ENCODE measurements at places on chromosomes 16 and 17.

DNA sequence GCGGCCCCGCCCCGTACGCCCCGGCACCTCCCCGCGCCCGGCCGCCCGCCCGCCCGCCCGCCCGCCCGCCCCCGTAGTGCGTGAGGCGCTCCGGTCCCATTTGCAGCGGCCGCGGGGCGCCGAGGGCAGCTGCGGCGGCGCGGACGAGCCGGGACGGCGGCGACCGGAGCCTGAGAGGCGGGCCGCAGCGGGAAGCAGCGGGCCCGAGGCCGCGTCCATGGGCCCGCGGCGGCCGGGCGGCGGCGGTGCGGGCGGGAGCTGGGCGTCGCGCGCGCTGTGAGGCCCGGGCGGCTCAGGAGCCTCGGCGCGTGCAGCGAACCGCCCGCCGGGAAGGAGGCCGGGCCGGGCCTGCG lies at the start of gene MPRIP:
MPRIP (plus strand) TSS at position 74 of the 353 bp plus-strand sequence. CDS start 392 bp downstream, outside the sequence.
- DNase-seq, result no peak

DNA sequence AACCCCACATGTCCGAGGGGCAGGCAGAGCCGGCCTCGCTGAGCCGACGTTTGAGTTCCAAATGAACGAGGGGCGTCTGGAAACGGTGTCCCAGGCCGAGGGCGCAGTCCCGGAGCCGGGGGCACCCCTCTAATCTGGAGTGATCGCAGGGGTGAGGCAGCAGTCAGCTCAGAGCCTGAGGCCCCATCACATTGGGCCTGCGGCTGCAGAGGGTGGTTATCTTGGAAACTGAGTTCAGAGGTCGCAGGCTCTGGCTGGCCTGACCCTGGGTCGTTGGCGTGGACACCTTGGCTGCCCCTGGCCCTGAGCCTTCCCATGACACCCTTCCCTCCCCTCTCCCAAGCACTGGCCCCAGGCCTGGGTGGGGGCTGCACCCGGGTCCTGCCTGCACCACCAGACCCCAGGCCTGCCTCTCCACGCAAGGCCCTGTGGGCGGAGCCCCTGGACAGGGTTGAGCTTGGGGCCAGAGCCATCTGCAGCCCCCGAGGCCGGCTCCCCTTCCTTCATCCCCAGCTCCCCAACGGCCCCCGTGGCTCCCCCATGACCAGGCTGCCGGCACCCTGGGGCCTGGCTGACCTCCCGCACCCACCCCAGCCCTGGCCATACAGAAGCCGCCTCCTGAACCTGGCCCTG lies 45.6 kb downstream of the ZFPM1 start:
- DNase-seq, result no peak

- DNase-seq, result no peak
Measured at GRCh38 chr17:73989671-73990070, 213.8 kb upstream of the RPL38 start.

DNA sequence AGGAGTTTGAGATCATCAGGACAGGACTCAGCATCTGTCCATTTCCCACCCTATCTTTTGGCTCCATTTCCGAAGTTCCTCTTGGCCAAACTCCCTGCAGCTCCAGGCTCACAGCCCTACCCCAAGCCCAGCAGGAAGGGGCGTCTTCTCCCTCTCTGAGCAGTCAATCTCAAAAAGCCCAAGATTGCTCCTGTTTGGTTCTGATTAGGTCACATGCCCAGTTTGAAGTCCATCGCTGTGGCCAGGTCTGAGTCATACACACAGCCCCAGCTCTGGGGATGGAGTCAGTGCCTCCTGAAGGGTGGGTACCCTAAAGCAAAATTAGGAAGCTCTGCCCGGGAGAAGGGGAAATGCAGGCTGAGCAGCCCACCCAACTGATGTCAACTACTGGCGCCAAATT lies 23.9 kb downstream of the SNX20 start:
- no peak for DNase-seq

- DNase-seq, result no peak
Measured at GRCh38 chr17:31318298-31318801, 3.1 kb downstream of the EVI2A start.

GRCh38 chr16:56981729-56982271 lies 7.6 kb upstream of the NLRC5 start:
- no peak for DNase-seq

DNA sequence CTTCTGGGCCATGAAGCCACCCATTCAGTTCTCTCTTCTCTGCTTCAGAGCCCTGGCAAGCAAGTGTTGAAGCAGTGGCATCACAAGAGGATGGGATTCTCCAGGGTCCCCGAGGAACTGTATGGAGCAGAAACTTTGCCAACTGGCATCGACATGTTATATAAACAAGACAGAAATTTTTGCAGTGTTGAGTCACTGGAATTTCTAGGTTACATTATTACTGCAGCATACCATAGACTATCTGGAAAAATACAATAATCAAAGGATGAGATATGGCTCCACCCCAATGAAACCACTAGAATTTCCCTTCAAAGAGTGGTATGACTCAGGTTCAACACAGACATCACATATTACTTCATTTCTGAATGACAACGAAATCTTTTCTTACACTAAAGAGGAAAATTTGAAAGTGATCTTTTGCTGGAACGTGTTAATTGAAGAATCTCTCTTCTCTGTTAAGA lies 343.0 kb upstream of the DYNLRB2 start:
- DNase-seq, result no peak

DNA sequence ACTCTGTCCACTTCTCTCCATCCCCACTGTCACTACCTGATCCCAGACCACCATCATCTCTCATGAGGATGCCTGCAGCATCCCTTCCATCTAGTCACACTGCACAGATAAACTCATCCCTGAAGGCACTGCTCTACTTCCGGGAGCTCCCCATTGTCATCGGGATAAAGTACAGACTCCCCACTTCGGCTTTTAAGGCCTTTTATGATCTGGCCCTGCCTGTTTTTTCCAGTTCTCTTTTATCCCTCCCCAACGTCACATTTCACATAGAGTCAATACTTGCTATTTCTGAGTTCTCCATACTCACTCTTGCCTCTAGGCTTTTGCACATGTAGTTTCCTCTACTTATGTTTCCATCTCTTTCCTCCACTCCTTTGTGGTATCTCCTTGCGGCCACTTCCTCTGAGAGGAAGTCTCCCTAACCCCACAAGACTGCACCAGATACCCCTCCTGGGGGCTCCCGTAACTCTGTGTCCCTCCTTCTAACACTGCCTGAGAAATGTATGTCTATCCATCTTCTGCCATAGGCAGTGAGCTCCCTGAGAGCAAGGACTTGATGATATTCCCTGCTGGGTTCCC lies 66.9 kb downstream of the COPRS start:
- DNase-seq, result no peak

DNA sequence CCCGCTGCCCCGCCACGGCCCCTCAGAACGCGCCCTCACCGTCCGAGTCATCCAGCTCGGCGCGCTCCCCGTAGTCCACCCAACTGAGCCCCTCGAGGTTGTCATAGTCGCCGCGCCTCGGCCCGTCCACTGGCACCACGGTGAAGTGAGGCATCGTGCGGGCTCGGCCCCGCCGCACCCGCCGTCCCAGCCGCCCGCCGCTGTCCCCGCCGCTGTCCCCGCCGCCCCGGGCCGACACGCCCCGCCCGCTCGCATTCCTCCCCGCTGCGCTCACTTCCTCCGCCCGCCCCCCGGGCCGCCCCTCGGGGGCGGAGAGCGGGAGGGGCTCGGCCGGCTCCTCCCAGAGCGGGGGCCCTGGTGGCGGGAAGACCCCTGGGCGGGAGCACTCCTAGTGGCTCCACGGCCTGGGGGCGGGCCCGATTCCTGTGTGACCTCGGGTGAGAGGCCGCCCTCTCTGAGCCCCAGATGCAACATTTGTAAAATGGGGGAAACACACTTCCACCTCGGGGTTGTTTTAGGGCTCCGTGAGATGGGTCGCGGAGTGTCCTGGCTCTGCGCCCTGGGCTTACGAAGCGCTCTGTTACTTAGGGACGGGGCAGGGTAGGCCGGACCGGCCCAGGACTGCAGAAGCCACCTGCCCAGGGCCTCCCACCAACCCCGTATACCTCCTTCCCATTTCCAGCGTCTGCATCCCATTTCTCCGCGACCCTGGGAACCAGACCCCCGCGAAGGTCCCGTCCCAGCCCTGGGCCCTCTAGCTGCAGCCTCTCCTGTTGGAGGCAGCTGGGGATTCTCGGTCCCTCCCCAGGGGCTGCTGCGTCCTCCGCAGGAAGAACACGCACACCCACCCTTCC lies at the start of gene SLC12A4:
SLC12A4 (minus strand) TSS at position 238 of the 854 bp plus-strand sequence; CDS start at position 154, 84 bp downstream.
- DNase-seq, result peak; percentile 88

DNA sequence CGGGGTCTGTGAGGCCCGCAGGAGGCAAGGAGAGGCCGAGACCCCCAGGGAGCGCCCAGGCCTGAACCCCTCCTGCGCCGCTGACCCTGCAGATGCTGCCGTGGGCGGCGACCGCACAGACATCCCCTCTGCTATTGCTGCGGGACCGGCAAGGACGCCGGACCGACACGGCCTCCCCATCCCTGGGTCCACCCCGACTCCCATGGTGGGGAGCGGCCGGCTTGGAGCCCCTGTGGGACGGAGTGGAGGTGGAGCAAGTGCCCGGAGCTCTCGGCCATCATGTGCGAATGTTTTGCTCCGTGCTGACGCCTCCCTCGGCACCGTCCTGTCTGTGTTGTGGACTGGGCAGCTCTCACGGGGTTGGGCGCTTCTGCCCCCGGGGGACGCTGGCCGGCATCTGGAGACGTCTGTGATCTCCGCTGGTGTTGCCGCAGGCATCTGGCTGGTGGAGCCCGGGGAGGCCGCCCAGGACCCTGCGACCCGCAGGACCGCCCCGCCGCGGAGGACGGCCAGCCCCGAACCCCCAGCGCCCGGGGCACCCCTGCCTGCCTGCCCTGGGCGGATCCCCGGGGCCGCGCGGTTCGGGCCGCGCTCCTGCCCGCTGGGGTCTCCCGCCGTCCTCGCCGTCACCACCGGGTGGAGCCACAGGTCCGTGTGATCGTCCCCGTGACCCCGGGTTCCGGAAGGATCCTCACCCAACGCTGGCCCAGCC lies 12.8 kb upstream of the GNG13 start:
- no peak for DNase-seq

GRCh38 chr16:68373528-68374245 lies 62.9 kb downstream of the PRMT7 start:
- no peak for DNase-seq

DNA sequence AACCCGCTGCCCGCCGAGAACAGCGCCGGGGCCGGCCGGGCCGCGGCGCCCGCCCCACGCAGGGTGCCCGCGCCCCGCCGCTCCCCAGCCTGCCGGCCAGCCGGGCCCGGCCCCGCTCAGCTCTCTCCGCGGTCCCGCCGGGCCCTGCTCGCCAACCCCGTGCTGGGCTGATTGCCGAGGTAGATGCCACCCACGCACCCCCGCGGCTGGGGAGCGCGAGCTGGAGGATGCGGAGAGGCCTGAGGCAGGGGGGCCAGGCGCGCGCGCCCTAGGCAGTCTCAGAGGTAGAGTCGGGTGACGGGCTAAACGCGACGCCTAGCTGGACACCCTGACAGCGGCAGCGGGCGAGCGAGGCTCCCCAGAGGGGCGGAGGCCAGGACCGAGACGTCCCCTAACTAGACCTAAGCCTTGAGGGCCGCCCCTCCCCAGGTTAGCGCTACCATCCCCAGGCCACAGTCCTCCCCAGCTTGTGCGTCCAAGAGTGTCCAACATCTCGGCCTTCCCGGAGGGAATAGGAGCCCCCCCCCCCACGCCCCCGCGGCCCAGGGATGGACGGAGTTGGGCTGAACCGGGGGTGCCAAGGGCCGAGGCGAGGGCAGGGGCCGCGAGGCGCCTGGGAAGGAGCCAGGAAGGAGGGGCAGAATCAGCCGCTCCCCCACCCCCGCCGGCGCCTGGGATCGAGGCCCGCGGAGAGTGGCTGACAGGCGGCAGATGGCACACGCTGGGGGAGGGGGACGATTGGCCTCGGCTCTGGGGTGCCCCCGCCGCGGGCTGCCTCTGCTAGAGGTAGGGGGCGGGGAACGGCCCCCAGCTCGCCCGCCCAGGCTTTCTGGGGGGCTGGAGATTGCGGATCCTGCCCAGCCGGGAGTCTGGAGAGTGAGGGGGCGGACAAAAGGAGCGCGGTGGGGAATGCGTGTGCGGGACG lies 2.5 kb upstream of the ZNF423 start:
- peak; percentile 75 for DNase-seq

DNA sequence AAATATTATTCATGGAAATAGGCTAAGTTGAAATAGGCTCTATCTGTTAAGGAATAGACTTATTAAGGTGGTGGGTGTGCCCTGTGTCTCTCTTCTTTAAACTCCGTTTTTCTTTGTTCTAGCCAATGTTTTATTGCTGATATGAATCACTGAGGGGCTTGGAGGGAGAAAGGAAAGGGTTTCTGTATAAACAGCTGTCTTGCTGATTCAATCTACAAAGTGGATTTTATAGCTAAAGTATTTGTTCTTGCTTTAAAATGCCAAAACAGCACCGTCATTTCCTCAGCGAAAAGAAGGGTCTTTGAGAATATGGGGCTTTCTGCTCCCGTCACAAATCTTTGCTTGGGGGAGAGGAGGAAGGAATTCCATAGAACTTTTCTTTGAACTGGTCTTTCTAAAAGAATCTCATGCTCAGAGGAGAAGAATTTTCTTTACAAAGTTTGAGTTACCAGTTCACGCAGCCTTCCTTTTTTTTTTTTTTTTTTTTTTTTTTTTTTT lies 39.3 kb downstream of the MSI2 start:
- no peak for DNase-seq

DNA sequence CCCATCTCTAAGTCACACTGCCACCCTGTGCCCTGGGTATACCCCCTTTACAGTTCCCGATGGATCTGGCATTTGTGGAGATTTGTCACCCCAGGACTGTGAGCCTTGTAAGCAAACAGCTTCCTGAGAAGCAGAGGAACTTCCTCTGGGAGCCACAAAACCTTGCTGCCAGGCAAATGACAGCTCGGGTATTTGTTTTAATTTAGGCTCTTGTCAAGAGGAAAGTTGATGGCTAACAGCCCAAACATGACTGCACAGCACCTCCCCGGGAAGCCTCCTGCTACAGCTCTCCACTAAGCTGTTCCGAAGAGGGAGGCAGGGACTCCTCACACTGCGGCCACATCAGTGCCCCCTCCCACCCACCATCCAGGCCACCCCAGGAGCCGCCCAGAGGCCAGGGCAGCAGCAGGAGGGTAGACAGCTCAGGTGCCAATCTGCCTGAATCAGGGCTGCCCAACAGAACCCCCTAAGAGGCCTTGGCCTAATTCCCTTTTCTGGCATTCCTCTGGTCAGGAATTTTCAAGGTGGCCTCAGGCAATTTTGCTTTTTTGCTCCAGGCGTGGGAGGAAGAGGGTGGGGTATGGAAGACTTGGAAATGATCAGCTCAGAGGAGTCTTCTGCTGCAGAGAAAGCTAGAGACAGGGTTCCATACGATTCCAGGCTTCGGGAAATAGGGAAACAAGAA lies 2.6 kb downstream of the ABR start:
- DNase-seq, result no peak

All from ureter (tissue), 1 donor.